ENCODE measurements at places on chromosomes 6 and 20.

GRCh38 chr6:56168596-56168995 lies 78.8 kb downstream of the COL21A1 start:
- DNase-seq = no peak

GRCh38 chr6:53336070-53336469 lies 12.7 kb downstream of the ELOVL5 start:
- no peak for DNase-seq

- DNase-seq = no peak
These were observed 34.1 kb upstream of the LAMA4 start for GRCh38 chr6:112288475-112288874.

GRCh38 chr6:118240878-118241528 lies 307.1 kb upstream of the PLN start:
- no peak for DNase-seq

DNA sequence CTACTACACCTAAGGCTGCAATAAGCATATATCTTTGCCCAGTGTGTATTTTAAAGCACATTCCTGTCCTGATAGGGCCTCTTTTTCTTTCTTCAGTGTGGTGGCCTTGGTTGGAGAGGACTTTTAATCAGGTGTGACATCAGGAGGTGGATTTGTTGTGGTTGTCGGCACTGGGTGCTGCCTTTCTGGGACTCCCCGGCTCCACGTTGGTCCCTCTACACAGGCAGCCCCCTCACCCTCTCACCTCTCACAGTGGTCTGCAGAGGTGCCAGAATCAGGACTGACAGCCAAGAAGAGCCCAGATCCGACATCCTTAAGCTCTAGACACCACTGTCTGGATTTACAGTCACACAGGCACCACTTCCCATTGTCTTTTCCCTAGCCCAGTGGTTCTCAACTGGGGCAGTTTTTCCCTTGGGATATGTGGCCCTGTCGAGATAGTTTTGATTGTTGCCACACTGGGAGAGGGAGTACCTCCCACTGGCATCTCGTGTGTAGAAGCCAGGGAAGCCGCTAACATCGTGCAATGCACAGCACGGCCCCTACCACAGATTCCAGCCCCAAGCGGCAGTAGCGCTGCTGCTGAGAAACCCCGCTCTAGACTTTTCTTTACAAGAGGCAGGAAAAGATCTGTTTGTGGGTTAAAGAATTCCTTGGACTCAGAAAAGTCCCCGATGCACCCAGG lies 314.1 kb downstream of the QKI start:
- DNase-seq = no peak

DNA sequence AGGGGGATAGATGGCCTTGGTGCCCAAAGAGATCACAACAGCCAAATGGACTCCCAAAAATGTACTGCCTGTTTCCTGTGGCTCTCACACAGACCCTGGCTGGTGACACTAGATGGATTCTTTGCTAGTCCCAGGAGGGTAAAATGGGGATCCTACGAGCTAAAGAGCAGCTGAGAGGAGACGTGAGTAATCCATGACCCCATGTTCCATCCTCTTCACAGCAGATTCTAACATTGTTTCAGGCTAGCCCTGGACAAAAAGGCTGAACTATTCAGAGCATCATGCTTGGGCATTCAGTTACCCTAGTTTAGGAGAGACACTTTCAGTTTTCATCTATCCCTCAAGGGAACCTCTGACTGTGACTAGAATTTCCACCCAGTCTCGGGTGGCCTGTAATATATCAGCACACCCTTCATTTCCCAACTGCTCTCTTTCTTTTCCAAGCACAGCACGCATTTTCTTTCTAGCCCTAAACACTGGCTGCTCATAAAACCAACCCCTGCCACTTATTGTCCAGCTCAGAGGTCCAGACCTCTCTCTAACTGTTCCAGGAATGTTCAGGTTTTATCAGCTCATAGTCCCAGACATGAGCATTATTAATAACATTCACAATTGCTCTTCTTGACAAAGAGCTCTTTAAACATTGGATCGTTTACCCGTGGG lies 48.5 kb downstream of the SLC22A1 start:
- no peak for DNase-seq

DNA sequence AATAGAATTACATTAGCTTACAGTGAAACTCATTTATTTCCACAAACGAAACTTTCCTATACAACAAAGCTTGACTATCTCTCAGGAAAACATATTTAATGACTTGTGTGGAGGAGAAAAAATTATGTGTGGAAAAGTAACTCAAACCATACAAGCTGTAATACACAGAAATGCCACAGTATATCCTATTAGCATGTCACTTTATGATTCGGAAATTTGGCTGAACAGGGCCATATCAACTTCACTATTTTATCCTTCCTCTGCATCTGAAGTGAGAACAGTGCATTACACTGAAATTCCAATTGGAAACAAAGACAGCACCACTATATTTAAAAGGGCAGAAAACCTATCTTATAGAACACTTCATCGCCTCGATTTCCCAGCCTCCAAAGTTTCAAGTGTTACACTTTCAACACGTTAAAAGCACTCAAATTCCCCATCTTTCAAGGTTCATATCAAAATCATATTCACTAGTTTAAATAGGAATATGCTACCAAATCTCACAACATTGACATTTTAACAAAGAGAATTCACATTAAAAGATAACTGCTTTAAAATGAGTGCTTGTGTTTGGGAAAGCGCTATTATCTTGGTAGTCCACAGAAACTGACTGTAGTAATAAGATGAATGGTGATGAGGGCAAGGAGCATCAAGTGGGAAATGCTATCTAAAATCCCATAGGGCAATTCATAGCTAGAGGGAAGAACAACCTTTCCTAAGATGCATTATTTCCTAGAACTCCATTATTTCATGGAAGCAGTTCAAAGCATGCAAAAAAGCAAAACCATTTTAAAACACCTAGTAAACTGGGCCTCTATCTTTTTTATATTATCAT lies 1.8 kb downstream of the REV3L start:
- DNase-seq = no peak

- DNase-seq = peak; percentile 72
These were observed 63.5 kb downstream of the IRF4 start for GRCh38 chr6:455006-455585.

DNA sequence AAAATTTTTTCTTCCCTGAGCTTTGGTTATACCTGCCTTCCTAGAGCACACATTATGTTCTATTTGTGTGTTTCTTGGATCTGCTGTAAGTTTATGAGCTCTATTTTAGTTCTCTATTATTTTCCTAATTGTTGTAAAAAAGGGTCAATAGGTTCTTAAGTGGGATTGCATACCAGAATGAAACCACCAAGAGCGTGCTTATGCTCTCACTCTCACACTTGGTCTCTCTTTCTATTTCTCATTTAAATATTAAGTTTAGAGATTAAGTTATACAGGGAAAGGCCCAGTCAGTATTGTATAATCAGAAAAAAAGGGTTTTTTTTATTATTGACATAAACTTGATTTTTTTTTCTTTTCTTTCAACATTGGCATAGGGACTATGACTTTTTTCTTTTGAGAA lies 96.8 kb downstream of the RIMS1 start:
- no peak for DNase-seq

- no peak for DNase-seq
These were observed 112.9 kb upstream of the BTN3A2 start for GRCh38 chr6:26252077-26252472.

DNA sequence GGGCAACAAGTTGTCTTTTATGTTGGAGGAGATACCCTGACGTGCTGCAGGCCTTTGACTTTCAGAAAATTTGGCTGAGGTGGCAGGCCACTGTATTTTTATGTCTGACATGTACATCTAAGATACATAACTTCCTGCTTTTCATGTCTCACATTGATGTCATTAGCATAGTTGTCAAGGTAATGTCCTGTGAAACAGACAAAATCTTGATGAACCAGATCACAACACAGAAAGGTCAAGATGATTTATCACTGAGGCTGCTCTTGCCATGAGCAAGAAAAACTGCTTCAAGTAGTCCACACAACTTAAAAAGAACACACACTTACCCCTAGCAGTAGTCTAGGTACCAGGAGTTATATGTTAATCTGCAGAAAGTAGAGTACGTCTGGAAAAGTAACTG lies 50.2 kb upstream of the GNRH2 start:
- DNase-seq = no peak

GRCh38 chr20:37407019-37407566 lies 61.2 kb downstream of the SRC start:
- no peak for DNase-seq

DNA sequence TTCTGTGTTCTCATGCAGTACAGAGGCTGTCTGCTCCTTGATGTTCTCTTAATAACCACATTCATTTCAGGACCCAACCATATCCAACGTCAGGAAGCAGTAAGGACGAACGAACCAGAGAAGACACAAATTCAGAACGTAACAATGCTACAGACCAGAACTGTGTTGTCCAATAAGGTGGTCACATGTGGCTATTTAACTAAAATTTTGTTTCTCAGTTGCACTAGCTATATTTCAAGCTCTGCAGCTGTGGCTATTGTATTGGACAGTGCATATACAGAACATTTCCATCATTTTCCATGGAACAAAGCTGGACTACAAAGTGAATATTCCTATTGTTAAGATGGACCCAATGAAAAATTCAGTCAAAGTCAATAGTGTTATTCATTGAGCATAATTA lies 27.0 kb downstream of the MAP7 start:
- no peak for DNase-seq

GRCh38 chr6:80767808-80768207 lies 661.3 kb downstream of the BCKDHB start:
- DNase-seq = no peak

DNA sequence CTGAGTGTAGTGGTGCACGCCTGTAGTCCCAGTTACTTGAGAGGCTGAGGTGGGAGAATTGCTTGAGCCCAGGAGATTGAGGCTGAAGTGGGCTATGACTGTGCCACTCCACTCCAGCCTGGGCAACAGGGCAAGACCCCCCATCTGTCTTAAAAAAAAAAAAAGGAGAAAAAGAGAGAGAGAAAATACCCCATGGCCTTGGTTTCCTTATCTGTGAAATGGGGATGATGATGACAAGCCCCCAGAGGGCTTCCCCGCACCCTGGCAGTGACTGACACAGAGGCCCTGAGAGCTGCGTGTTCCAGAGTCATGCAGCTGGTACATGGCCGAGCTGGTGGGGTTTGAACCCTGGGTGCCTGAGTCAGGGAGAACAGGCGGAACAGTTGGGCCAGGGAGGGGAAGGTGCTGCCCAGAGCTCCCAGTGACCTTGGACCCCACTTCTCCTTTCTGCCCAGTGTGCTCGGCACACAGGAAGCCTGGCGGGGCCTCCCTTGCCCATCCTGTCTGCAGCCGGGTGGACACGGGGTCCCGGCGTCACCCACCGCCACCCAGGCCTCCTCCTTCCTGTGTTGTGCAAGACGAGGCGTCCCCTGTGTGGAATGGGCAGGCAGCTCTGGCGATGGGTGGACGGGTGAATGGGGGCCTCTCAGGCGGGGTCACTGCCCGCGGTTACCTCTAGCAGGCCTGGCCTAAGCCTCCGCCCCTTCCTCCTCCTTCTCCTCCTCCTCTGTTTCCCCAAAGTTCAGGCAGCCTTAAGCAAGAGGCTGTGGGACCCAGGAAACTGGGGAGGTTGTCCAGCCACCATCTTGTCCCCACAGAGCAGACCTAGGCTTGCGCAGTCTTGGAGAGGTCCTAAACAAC lies 84.2 kb downstream of the CEBPB start:
- DNase-seq = no peak

GRCh38 chr6:110098511-110099116 lies 80.9 kb downstream of the WASF1 start:
- no peak for DNase-seq

DNA sequence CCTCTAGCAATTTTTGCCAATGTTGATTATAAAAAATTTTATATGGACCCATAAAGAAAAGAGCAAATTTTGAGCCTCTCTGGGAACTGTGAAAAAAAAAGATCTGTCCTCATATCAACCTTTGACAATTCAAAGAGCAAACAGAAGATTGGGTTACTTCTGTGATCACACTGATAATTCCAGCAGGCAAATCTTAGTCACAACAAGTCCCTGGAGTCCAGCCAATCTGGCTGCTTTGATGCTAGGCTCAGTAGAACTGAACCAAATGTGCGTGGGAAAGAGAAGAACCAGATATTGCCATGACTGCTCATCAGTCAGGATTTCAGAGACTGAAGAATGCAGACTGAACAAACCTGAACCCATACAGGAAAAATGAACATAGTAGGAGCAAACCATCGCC lies 438.4 kb upstream of the FLRT3 start:
- no peak for DNase-seq

GRCh38 chr6:71083308-71083820 lies 126.5 kb upstream of the B3GAT2 start:
- no peak for DNase-seq

DNA sequence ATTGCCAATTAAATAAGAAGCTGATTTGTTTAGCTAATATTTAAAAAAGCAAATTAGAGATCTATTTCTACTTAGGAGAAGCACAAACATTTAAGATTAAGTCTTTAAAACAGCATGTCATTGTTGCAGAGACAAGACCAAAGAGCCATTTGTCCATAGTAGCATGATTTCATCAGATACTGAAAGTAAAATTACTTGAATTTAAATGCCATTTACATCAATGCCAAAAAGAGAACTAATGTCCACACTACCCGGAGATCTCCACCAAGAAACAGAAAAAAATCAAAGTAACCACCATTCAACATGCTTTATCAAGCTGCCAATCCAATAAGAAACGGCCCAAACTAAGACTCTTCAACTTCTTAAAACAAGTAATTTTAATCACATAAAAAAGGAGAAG lies 15.7 kb downstream of the AURKA start:
- no peak for DNase-seq

- no peak for DNase-seq
These were observed 127.6 kb upstream of the TFAP2D start for GRCh38 chr6:50585441-50586330.

- DNase-seq = no peak
These were observed 384.0 kb downstream of the SAMD5 start for GRCh38 chr6:147892476-147892875.

- DNase-seq = no peak
These were observed 43.6 kb downstream of the UST start for GRCh38 chr6:148790404-148790803.

DNA sequence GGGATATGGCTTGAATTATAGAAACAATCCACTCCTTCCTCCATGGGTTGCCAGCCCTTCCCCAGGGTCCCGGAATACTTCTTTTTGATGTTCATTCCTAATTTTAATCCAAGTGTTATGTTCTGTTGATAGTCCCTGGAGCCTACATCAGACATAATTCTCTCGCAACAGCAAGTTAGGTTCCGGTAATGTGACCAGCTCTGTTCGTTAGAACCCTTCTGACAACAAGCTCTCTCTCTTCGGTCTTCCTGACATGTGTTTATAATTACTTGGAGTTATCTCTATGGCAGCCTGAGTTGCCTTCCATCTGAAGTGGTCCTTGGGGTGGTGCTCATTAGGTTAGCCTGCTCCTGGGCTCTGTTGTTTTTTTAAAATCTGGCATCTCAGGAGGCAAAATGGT lies 506.9 kb upstream of the JARID2 start:
- no peak for DNase-seq

- DNase-seq = no peak
These were observed 80.2 kb downstream of the GRM4 start for GRCh38 chr6:34065466-34066217.

- DNase-seq = no peak
These were observed 350.5 kb downstream of the CDC5L start for GRCh38 chr6:44737829-44738528.

Data from activated naive CD8-positive, alpha-beta T cell treated with anti-CD3 and anti-CD28 coated beads for 36 hours (primary cell).